Fibroblast of mammary gland (primary cell): ENCODE measurements at places on chromosomes 3 and 15.

DNA sequence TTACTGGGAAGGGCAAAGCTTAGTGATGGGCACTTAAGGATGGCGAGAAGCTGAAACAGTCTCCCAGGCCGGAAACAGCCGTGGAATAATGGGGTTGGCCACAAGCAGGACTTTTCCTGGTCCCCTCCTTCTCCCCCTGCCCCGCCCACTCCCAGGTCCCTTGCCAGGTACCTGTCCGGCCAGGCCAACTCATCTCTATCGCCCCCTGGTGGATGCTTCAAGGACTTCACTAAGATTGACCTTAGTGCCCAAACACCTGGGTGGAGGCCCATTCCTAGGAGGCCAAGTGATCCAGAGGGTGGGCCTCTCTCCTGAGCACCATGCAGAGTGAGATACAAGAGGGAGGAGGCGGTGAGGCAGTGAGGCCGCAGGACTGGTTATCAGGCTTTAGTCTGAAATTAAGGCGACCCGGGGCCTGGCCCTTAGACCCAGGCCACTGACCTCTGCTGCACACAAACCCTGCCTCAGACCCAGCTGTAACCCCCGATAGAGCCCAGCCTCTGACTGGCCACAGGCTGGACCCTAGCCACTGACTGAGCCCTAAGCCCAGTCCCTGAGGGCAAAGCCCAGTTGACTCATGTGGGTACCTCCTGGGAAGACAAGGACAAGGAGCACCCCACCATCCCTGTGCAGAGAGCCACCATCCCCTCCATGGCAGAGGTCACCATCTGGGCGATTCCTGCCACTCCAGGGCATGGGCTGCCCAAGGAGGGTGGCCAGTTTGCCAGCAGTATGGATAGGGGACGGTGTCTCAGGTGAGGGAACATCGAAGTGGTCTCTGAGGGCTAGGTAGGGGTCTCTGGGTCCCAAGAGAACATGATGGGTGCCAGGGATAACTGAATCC, 37.6 kb downstream of the VIPR1 start:
- DNase-seq, result peak; percentile 26

- DNase-seq, result peak; percentile 99
These were observed 24.4 kb upstream of the TRIM59 start for GRCh38 chr3:160473978-160474377.

DNA sequence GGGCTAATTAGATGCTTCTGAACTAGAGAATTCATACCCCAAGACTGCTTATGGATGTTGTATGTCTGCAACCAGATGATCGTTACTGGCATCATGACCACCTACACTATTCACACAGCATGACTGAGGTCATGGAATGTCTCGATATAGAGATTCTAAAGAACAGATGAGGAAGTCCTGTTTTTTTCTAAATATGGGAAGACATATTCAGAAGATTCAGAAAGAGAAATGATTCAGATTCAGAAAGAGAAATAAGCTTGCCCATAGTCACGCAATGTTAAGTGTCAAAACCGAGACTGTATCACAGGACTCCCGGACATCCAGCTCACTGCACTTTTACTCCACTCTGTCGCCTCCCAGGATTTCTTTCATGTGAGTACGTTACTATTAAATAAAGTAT, 136.2 kb downstream of the TPRG1 start:
- no peak for DNase-seq

GRCh38 chr3:106635826-106636225, 741.4 kb upstream of the CCDC54 start:
- no peak for DNase-seq

DNA sequence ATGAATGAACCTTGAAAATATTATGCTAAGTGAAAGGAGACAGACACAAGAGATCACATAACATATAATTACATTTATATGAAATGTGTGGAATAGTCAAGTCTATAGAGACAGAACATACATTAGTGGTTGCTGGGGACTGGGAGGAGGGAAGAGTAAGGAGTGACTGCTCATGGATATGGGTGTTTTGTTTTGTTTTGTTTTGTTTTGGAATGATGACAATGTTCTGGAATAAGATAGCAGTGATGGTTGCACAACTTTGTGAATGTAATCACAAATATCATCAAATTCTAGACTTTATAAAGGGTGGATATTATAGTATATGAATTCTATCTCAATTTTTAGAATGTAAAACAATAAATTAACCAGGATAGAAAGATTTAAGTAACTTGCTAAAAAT, 57.4 kb upstream of the PHLDB2 start:
- DNase-seq, result peak; percentile 72

DNA sequence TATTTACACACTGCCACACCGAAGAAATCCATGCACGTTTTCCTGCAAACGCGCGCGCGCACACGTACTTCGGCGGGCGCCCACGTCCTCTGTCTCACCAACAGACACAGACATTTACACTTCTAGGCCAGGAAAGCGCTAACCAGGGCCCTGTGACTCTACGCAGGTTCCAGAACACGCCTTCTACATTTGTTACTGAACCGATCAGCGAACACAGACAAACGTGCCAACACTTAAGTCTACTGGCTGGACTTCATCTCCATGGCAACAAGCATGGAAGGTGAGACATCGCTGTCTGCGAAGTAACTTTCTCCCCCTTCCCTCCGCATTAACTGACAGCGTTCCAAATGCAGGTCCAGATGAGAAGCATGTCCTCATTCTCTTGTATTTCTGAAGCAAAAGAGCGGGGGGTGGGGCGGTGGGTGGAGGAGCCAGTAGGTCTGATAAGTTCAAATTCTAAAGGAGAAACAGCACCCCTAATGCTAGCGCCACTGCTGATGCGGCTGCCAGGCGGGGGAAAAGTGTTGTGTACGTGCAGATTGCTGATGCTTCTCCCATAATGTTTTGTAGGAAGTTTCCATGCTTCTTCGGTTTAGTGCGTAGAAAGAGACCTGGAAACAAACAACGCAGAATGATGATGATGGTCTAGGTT, at the start of gene CTXN2:
CTXN2 (plus strand) TSS at position 92 of the 652 bp plus-strand sequence. CDS start 9,636 bp downstream, outside the sequence.
- DNase-seq, result no peak

DNA sequence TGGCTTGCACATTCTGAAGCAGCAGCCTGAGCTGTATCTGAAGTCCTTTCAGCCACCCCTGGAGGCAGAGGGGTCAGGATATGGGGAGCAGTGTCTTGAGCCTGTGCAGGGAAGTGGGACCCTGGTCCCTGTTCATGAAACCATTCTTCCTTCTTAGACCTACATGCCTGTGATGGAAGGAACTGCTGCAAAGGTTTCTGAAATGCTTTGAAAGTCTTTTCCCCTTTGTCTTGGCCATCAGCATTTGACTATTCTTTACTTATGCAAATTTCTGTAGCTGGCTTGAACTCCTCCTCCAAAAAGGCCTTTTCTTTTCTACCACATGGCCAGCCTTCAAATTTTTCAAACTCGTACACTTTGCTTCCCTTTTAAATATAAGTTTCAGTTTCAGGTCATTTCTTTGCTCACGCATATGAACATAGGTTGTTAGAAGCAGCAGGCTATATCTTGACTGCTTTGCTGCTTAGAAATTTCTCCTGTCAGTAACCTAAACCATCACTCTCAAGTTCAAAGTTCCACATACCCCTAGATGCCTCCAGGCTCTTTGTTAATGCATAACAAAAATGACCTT, 62.3 kb downstream of the GALK2 start:
- no peak for DNase-seq

GRCh38 chr3:113531826-113532697, at the start of gene SIDT1:
Gene SIDT1 (plus strand): TSS chr3:113532555. CDS start chr3:113533022, 467 bp downstream.
- no peak for DNase-seq

DNA sequence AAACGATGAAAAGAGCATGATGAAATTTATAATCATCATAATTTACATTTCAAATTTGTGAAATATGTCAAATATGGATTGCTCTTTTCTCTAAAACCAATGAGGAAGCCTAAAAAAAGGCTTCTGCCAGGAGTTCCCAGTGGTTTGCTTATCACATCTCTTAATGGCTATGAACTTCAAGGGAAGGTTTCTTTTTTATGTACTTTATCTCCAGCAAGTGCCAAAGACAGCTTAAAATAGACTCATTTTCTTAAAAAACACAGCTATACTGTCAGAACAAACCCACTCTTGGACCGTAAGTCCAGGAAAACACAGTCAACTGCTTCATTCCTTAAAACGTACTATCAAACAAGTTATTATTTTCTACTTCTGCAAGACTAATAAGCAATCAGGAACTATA, 80.2 kb downstream of the DLG1 start:
- DNase-seq, result no peak

DNA sequence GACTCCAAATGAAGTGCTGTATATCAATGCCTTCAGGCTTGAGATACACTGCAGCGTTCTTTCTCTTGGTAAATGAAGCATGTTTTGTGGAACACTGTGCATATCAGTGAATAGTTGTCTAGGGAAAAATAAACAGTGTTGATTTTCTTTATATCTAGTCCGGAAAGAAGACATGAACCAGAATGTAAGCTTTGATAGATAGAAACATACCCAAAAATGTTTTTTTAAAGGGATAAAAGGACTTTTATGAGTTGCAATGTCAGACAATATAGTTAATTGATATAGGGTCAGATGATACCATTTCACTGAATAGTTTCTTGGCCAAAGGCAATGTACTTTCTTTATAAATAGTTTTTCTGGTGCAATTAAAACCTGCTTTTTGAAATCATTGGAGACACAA, 1037.8 kb downstream of the OTOL1 start:
- no peak for DNase-seq

DNA sequence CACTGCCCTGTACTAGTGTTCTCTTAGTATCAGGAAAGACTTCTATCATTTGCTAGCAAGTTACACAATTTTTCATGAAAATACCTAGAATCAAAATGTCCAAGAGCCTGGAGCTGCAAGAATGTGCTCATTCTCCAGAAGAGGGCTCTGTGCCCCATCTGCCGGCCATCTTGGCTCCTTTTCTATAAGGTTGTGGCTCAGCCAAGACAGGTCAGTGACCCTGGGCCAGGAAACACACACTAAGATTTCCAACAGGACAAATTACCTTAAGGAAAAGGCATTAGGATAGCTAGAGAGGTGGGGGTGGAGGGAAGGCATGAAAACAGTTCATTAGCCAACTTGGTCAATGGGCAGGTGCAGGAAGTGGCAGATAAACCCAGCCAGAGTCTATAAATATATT, 20.7 kb downstream of the TIMP4 start:
- peak; percentile 67 for DNase-seq

GRCh38 chr3:129690406-129690805, 83.9 kb upstream of the PLXND1 start:
- peak; percentile 78 for DNase-seq

- DNase-seq, result no peak
These were observed 10.6 kb downstream of the CEMIP start for GRCh38 chr15:80789796-80790195.

DNA sequence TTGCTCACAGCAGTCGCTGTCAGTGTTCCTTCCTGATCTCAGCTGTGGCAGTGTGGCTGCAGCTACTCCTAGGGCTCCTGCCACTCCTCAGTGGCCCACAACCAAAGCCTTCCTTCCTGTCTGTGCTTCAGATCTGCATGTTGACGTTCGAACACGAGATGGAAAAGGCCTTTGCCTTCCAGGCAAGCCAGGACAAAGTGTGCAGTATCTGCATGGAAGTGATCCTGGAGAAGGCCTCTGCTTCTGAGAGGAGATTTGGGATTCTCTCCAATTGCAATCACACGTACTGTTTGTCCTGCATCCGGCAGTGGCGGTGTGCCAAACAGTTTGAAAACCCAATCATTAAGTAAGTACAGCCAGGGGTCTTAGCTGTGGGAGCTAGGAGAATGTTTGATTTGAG, 17.8 kb downstream of the MKRN2 start:
- no peak for DNase-seq

- DNase-seq, result peak; percentile 76
These were observed 12.2 kb upstream of the XYLB start for GRCh38 chr3:38334142-38335055.

GRCh38 chr3:104323226-104323625, 1043.5 kb upstream of the ALCAM start:
- DNase-seq, result no peak

GRCh38 chr3:150545419-150546225, 674 bp downstream of the SERP1 start:
- DNase-seq, result peak; percentile 19

DNA sequence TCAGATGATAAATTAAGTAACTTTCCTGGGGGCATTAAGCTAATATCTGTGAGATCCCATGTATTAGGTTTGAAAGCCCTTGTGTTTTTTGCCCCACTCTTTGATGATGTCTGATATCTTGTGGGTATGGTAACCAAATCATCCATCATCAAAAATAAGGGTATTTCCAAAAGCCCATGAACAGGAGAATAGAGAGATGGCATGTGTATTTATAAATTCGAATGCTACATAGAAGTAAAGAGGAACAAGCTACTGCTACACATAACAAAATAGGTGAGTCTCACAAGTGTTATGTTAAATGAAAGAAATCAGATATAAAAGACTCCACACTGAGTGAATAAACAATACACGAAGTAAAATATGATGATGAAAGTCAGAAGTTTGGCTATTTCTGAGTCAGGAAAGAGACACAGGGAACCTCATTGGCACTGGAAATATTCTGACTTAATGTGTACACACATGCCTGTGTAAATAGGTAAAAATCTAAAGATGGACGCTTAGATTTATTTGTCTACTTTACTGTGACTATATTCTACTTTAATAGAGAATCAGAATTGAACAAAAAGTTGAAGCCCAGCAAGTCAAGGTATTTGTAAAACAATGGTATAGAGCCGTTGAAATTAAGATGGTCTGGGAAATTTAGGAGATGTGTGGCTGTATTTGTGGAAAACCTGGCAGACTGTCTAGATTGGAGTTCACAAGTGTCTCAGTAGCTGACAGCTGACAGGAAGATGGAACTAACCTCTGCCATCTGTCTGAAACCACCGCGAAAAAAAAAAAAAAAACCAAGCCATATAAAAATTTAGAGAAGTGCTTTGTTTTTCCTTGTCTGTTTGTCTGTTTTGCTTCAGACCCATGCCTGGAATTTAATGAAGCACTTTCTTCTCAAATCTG, 111.0 kb upstream of the TGFBR2 start:
- peak; percentile 30 for DNase-seq

- DNase-seq, result peak; percentile 15
These were observed 1.0 kb downstream of the CPNE9 start for GRCh38 chr3:9704347-9705322.

DNA sequence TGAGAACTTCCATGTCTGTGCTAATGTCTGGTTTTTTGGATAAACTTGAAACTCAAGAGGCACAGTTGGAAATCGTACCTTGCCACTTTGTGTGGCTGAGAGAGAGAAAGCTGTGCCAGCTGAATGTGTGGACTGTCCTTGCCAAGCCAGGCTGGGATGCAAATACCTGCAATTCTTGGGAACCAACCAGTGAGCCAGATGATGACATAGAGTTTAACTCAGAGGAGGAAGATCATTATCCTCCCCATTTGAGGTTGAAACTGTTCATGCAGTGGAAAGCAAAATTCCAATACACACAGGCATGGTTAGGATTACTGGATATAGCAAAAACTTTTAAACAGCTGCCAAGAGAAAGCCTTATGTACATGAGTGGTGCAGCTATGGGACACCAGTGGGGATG, 451.4 kb upstream of the NPAP1 start:
- DNase-seq, result no peak
